Sciatic nerve (tissue), 2 donors: ENCODE measurements at places on chromosomes 13 and 19.

- DNase-seq, result no peak
Observed at GRCh38 chr13:44425815-44426078, 52.1 kb downstream of the SERP2 start.

DNA sequence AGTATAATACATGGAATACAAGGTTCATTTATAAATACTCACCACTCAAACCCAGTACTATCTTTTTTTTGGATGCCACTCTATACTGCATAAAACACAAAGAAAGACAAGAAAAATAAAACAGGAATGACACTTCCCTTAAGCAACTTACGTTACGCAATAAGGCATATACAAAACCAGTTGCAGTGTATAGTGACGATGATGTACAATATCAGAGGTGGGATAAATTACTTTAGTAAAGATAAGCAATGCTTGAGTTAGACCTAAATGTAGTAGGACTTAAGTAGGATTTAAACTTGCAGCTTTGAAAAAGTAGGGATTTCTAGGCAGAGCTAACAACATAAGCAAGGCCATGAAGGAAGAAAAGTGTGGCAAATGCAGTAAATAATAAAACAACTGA is 374.9 kb downstream of the SPRY2 start:
- no peak for DNase-seq

DNA sequence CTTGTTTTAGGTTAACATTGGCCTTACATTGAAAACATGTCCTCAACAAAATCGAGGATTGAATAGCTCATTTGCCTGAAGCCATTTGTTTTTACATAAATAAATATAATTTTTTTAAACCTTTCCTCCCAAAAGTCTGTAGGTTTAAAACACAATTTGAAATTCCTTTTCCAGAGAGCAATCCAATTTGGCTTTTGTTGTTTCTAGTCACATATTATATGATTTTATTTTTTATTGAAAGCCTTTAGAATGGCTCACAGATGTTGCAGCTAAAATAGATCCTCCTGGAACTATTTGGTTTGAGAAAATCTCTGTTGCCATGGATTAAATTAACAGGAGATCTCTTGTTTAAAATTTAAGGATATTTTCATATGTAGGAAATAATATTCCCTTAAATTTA is 512.6 kb downstream of the KLF5 start:
- DNase-seq, result no peak

DNA sequence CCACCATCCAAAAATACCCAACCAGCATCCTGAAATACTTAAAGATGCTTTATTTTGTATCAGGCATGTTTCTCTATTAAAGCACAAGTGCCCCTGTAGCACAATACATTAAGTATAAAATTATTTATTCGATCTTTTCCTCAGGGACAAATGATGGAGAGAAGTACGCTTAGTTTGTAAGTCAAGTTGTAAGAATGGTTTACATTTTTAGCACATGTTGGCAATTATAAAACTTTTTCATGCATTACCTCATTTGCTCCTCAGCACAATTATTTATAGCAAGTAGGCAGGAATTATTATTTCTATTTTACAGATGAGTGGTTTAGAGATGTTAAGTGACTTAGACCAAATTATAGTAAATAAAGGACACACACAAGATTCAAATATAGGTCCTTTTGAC is 232.6 kb upstream of the HTR2A start:
- no peak for DNase-seq

DNA sequence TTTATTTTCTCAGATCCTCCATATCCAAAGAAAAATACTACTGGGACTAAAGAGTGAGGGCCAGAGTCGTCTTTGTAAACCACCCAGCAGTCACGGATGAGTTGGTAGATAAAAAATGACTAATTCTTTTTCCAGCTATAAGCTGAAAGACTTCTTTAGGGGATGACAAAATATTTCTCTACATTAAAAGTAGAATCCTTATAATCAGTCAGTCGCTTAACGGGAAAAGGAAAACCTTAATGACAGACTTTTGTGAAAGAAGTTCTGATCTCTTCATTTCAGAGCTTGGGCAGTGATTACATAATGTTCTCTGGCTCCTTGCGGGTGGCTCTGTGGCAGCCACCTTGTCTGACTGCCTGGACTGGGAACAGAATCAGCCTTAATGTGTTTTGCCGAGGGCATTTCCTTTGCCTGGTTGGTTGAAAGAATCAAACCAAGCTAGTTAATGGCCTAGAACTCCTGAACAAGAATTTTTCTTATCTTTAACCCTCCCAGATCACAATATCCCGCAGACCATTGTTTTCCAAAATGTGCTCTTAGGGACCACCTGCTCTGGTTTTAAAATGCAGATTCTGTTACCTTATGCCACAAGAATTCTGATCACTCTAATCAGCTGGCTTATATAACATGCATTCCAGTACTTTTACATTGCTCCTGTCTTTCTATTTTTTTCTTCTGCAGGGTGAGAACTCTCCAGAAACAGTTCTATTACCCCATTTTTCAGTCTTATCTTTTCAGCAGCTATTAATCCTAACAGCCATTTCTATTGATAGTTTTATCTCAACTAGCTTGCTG is 2.5 kb downstream of the ITM2B start:
- DNase-seq, result no peak

- no peak for DNase-seq
Observed at GRCh38 chr19:1602091-1602707, 3.1 kb downstream of the UQCR11 start.

- DNase-seq, result no peak
Observed at GRCh38 chr13:21347753-21348318, 111.3 kb downstream of the ZDHHC20 start.

DNA sequence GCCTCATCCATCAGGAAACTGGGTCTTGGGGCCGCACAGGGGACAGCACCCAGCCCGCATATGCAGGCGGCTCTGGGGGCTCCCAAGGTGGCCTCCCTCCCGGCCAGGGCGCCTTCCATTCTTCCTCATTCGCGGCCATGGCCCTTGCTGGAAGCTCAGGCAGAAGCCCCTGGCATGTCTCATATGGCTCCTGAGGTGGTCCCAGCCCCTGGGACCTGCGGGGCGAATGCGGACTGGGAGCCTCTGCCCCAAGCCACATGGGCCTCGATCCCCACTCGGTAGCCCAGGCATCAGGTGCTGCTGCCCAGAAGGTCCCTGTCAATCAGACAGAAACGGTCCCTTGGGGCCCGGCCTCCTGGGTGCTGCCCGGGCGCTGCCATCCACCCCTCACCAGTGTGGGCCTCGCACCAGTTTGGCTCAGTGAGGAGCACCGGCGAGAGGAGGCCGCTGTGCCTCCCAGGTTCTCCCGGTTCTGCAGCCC is 301.6 kb downstream of the TEX29 start:
- no peak for DNase-seq

GRCh38 chr13:70390968-70391367 is 282.7 kb upstream of the KLHL1 start:
- no peak for DNase-seq

DNA sequence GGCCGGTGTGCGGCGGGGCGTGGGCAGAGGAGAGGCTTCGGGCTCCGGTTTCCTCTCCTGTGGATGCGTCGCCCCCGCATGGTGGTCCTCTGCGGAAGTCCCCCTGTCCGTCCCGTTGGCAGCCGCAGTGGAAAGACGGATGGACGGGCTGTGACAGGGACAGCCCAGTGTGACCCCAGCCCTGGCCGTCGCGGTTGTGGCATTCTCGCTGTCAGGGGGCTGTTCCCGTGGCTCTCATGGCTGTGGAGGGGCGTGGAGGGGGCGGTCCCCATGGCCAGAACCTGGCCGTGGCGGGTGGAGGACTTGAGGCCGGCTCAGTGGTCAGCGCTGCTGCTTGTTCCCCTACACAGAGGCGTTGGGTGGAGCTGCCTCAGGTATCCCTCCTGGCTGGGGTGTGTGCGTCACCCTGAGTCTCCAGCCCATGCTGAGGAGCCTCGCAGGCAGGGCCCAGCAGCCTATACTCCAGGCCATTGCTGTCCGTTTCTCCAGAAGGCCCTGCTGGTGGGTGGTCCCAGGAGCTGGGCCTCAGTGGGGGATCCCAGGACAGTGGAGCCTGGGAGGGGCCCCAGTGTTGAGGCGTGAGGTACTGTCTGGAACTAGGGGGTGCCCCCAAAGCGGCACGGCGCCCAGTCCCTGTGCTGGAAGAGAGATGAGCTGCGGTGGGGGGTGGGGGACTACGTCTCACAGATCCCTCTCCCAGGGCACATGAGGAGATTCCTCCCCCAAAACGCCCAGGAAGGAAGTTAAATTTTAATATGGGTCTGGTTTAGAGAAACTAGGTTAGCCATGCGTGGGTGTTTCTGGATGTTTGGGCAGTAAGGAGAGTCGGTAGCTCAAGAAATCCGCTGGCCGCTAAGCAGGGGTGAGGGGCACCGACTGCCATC is 20.3 kb downstream of the CSNK1G2 start:
- DNase-seq, result no peak

- DNase-seq, result no peak
Observed at GRCh38 chr19:16801600-16802013, 27.6 kb upstream of the SIN3B start.

DNA sequence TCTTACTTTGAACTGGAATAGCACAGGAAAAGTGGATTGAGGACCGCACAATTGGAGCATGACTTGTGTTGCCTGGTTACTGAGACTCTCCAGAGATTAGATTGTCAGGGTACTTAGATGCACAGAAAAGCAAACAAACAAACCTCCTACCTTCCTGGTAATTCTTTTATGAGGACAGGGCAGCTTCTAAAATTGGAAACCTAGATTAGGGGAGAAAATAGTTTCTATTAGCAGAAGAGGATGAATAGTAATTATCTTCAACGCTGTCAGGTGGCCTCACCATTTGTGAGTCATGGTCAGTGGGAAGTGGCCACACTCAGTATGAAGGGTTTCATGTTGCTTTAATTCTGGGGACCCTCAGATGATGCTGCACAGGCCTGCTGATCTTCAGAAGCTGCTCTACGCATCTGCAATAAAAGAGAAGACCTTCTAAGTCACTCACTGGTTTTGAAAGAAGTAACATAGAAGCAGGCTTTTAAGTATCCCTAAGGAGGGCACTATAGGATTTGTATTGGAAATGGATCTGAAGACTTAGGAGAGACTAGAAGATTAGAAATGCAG is 106.8 kb downstream of the LACC1 start:
- DNase-seq, result no peak

DNA sequence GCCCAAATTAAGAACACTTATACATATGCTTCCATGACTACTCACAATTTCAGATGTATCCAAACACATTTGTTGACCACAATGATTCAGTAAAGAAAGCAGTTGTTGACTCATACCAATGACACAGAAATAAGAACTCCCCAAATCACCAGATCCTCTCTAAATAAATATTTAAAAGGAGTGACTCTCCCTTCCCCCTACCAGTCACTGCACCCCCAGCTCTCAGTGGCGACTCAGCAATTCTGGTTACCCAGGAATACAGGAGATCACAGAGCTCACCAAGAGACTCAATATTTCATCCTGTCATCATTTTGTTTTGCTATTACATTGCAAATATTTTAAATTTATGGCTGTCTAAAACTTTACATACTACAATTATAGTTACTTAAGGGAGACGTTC is 131.5 kb downstream of the RGCC start:
- no peak for DNase-seq

GRCh38 chr13:95557013-95557412 is 4.5 kb downstream of the CLDN10 start:
- no peak for DNase-seq

- no peak for DNase-seq
Observed at GRCh38 chr13:59877933-59878332, 285.8 kb downstream of the DIAPH3 start.

DNA sequence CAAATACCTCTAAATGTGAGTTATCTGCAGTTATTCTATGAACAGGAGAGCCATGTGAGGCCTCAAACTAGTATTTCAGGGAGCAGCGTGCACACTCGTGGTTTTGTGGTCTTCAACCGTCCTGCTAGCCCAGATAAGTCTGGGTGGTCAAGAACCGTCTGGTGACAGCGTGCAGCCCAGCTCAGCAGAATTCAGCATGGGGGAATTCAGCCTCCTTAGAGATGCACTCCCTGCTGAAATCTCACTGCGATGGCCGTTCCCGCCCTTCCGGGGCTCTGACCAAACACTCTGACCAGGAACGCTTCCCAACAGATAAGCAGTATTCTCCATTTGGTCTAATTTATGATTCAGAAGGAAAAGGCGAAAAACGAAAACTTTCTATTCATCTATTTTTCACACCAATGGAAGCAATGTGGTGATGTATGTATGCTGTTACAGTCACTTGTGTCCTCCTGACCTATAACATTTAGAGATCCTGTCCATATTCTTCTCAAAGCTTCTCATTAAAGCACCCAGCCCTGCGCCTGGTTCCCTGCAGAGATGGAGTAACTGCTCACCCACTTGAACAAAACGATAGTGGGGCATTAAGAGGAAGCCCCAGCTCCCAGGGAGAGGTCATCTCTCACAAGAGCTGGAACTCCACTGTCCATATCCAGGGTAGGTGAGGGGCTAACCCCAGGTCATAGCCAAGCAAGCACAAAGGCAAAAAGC is 2.9 kb downstream of the ANKRD27 start:
- no peak for DNase-seq

- DNase-seq, result peak; percentile 79
Observed at GRCh38 chr13:45194081-45194939, 6.5 kb downstream of the KCTD4 start.

GRCh38 chr13:78601124-78601873 is 2.1 kb downstream of the POU4F1 start:
- DNase-seq, result no peak

DNA sequence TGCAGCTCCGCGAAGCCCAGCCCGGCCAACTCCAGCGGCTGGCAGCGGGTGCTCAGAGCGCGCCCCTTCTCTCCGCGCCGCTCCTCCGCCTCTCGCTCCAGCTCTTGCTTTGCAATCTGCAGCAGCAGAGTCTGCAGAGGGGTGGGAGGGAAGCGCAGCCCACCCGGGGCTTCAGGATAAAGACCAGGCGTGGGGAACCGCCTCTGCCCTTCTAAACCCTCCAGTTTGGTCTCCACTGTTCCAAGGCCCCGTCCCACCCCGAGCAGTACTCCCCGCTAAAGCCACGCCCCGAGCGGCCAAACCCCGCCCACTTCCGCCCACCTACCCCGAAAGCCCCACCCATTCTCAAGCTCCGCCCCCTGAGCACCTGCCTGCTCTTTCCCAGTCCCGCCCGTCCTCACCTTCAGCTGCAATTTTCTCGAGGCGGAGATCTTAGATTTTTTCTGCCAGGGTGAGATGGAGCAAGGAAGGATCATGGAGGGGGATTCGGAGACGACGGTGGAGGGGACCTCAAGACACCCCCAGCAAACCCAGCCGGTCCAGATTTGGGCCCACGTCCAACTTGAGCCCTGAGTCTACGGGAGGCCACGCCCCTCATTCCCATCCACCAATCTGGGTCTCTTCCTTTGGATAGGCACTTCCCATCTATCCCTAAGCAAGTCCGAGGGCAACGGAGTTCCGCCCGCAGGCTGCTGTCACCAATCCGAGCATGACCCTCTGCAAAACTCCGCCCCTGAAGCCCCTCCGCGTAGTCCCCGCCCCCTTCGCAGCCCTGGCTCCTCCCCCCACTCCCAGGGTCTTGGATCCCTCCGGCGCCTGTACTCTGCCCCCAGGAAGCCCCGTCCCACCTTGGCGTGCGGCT is 1.1 kb downstream of the TNNI3 start:
- no peak for DNase-seq

GRCh38 chr13:24165746-24166145 is 5.2 kb downstream of the SPATA13 start:
- no peak for DNase-seq
